ENCODE measurements at places on chromosomes 16 and 17.

DNA sequence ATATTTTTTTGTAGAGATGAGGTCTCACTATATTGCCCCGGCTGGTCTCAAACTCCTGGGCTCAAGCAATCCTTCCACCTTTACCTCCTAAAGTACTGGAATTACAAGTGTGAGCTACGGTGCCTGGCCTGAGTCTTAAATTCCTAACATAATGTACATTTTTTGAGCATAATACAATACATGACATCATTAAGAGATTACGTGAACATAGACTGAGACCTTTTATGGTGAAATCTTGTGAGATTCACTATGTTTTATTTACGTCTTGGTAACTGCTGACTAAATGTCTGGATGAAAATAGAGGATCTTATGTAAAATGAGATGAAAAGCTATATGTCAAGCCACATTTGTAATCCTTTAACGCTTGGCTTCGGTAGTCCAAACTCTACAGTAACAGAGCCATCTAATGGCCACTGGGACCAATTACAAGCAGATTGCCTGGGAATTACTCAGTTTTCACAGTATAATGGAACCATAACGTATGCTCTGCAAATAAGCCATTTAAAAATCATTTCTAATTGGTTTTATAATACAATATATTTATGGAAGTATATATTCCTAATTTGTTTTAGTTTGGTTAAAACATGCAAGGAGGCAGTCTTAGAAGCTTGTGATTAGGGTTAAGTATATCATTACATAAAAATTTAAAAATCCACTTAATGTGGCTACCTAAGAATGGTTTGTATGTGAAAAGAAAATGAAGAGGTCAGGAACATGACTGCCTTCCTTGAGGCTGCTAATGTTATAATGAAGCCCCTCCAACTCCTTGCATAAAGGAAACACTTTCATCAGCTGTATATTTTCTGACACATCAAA lies 8.1 kb upstream of the EFCAB13 start:
- DNase-seq = peak; percentile 32

- no peak for DNase-seq
These were observed 223.4 kb downstream of the HS3ST3A1 start for GRCh38 chr17:13378361-13378760.

DNA sequence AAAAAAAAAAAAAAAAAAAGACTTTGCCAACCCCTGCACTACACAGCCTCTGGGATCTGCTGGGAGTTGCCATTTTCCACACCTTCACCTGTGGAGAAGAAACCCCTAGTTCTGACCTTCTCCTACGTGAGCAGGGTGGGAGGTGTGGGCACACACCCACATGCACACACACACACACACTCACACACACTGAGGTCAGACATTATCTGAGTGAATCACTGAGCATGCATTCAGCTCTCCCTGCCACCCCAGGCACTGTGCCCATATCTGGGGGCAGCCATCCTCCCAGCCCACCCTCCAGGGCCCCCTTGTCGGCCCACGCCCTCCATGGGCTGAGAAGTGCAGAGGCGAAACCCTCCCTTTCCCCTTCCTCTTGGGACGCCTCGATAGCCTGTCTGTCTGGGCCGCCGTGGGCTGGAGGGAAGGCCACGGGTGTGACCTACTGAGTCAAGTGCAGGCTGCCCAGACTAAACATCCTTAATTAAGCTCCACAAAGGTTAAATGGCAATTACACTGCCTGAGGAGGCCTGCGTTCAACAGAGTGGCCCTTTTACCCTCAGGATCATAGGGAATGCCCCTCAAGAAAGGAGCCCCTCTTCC lies 143.8 kb downstream of the C16orf95 start:
- no peak for DNase-seq

GRCh38 chr17:77905766-77906165 lies 52.7 kb upstream of the TNRC6C start:
- DNase-seq = peak; percentile 13

DNA sequence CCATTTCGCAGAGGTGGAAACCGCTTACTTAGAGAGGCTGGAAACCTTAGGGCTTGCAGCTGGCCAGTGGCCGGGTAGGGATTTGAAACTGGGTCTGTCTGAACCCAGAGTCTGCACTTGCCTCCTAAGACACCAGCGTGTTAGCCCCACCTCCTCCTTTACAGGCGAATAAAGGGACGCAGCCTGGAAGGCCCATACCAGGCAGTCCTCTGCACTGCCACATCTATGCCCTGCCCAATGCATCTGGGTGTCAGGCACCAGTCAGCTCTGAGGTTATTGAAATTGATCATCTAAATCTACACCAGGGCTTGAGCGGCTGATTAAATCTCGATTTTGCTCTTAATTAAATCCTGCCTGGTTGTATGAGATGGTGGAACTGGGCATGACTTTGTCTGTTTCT lies 19.9 kb upstream of the NAGS start:
- DNase-seq = no peak

DNA sequence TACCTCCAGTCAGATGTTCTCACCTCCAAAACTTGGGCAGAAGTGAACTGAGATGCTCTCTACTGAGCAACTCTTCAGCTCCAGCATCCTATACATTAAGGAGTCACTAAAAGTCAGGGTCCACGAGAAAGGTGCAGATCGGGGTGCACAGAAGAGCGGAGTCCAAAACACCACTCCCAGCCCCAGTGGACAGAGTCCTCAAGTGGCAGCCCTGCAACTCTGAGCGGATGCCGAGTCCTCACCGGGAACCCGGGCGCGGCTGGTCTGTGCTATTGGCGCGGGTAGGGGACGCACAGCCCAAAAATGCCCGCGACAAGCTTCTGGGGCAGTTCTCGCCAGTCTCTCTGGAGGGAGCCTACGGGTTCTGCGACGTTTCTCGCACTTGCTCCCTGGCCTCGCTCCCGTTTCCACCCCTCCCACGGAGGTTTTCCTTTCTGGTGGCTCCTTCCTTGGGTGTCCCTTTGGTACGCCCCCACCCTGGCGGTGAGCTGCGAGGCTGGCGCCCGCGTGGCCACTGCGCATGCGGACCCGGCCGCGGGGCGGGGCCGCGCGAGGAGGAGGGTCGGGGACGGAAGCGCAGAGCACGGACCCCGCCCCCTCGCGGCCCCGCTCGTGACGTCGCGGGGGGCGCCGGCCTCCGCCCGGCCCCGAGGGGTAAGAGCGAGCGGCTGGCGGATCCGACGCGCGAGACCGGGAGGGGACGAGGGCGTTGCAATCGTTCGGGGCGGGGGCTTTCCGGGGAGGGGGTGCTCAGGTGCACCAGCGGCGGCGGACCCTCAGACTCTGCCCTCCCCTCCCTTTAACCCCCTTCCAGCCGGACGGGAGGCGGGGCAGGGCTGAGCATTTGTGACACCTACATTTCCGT lies at the start of gene TMEM219:
TMEM219 (plus strand) TSS at position 601 of the 865 bp plus-strand sequence. CDS start 1,065 bp downstream, outside the sequence.
- DNase-seq = peak; percentile 93

- no peak for DNase-seq
These were observed 1.6 kb downstream of the SPATA32 start for GRCh38 chr17:45260204-45260783.

GRCh38 chr17:2797226-2797625 lies 988 bp downstream of the RAP1GAP2 start:
- DNase-seq = no peak

GRCh38 chr16:56400458-56400857 lies 24.9 kb downstream of the AMFR start:
- DNase-seq = no peak

Measured in CD4-positive, alpha-beta T cell treated with Interleukin-15 for 1 hour (primary cell).